Hematopoietic multipotent progenitor cell treated with erythropoietin and hydrocortisone succinate and interleukin-3 and kit ligand, for 15 days (in vitro differentiated cells): ENCODE measurements at places on chromosomes 16 and 17.

DNA sequence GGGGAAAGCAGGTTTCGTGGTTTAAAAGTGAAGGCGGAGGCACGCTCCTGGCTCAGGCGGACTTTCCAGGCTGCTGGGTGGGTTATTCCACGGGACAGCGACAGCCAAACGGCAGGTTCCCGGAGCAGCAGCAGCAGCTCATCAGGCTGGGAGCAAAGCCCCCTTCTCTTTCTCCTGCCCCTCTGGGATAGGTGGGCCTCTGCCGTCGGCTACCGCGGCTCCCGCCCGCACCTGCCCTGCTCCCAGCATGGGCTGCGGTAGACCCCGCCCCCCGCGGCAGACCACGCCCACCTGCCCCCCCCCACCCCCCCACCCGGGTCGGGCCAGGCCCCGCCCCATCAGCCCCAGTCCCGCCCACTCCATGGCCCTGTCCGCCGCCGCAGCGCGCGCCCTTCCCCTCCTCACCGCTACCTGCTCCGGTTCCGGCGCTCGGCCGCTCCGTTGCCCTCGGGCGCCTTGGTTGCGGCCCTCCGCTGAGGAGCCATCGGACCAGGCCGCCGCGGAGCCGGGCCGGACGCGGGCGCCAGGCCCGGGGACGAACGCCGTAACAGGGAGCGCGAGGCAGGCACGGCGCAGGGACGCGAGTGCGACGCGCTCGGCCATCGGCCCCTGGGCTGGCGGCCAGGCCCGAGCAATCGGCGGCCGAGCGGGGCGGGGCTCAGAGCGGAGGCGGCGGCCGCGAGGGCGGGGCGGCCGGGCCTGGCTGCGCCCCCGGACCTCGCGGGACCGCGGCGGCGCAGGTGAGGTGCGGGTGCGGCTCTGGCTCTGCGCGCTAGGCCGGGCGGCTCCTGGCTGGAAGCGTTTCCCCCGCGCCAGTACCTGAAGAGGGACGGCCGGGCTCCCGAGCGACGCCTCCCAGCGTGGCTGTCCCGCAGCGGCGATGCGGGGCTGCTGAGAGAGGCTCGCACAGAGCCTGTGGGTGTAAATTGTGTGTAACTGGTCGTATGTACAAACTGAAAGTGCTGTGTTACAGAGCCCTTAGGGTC, at the start of the genes HEXD and OGFOD3:
HEXD (plus strand) TSS at position 347 of the 986 bp plus-strand sequence. CDS start 1,453 bp downstream, outside the sequence.
OGFOD3 (minus strand) TSS at position 586 of the 986 bp plus-strand sequence; CDS start at position 485, 101 bp downstream.
- peak; percentile 92 for DNase-seq

GRCh38 chr17:76841776-76842405, 26.3 kb upstream of the MGAT5B start:
- peak; percentile 81 for DNase-seq

DNA sequence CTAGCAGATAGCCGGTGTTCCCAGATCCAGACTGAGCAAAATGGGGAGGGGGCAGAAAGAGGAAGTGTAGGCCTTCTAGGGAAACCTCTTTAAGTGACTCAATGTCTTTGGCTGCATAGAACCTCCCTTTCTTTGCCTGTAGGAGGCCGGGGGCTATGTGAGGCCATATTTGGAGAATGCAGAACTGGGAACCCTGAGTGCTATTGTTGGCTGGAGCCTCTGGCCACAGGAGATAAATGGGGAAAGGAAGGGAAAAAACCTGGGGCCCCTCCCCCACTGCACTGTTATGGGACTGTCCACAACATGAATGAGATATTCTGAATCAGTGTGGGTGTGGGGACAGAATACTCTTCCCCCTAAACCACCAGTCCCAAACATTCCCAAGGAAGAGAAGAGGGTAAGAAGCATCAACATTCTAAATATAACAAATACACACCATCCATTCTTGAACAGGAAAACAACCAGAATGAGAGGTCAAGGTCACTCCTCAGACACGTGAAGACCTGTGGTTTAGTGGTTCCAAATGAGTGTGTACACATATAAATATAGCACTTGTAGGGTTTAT, 2.4 kb downstream of the VPS25 start:
- DNase-seq = no peak

GRCh38 chr16:49365711-49366509, 7.7 kb upstream of the C16orf78 start:
- DNase-seq = no peak

DNA sequence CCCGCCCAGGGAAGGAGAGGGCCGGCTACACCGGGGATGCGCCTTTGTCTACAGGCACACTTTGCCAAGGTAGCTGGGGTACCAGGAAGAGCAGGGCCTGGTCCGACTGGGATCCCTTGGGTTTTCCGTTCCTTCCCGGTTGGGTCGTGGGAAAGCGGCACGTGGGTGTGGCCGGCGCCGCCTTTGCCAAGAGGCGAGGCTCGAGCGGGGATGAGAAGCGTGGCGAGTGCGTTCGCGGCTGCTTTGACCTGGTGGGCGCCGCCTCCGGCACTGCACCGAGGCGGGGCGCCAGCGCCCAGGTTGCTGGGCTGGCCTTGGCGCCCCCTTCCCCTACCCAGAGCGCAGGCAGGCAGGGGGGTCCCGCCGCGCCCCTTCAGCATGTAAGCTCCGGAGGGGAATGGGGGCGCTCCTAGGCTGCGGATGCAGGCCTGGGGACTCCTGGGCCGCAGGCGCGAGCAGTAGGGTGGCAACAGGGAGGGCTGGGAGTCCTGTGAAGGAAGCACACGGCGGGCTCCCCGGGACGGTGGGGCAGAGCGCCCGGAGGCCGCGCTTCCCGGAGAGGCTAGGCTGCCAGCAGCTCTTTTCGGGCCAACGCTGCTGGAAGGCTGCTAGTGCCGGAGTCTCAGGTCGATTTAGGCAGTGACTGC, 2.0 kb downstream of the HAS3 start:
- no peak for DNase-seq

DNA sequence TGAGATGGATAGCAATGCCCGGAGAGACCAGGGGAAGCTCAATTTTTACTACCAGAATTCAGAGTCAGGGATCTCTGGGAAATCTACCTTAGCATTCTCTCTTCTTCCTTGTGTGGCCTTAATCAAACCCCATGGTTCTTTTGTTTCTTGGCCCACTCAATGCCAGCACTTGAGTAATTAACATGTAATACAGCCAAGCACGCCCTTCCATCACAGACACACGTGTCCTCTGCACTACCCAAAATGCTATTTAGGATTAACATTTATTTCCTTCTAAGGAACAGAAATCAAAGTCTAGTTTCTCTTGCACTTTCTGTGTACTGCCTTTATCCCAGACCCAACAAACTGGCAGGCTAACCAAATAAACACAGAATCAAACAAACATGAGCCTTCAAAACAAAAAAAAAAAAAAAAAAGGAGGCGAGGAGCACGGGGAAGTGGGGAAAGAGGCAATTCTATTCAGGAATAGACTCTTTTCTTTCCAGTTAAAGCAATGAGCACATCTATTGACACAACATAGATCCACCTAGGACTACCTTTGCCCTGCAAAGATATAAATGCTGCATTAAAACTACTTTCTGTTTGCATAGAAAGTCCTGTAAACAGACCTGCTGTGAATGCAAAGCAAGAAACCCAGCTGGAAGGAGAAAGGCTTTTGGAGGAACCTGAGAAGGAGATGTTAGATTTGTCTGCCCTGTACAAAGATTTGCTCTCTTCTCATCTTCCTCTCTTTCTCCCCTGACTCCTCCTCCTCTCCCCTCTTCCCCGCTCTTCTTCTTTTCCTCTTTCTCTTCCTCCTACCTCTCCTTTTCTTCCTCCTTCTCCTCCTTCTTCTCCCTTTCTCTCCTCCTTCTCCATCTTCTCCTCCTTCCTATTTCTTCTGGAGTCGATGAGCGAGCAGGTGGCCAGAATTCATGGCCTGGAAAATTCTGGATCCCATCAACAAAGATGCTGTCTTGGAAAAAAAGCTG, 294.4 kb downstream of the NPIPA8 start:
- no peak for DNase-seq
